ENCODE measurements at places on chromosomes 5 and 9.

- no peak for DNase-seq
Measured at GRCh38 chr9:29422438-29422837, 1849.2 kb upstream of the C9orf72 start.

- no peak for DNase-seq
Measured at GRCh38 chr5:79697222-79698170, 7.9 kb downstream of the CMYA5 start.

GRCh38 chr5:130189961-130190360, 285.7 kb downstream of the CHSY3 start:
- no peak for DNase-seq

- no peak for DNase-seq
Measured at GRCh38 chr5:138948471-138949222, 73.5 kb upstream of the LRRTM2 start.

GRCh38 chr9:87195306-87195705, 248.0 kb upstream of the GAS1 start:
- no peak for DNase-seq

DNA sequence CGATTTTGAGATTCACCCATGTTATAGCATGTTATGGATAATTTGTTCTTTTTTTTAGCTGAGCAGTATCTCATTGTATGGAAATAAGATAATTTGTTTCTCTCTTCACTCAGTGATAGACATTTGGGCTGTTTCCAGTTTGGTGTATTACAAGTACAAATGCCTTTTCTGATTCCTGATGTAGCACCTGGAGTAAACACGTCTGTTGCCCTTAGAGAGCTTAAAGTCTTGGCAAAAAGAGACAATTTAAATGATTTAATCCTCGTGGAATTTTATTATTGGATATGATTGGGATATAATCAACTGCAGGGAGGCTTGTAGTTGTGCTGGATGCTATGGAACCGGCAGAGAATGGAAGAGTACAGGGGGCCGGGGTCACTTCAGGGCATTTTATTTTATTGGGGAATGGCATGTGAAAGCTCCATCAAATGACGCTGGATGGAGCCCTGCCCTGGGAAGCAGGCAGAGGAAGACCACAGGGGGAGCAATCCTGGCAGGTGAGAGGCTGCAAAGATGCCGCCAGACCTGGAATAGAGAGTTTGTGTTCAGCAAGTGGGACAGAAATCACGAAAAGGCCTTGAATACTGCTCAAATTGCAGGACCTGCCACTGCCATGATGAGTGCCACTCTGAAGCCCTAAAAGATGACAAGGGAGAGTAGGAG, 31.0 kb upstream of the TGFBI start:
- DNase-seq = no peak

- DNase-seq = no peak
Measured at GRCh38 chr5:6805841-6806240, 92.6 kb downstream of the TENT4A start.

DNA sequence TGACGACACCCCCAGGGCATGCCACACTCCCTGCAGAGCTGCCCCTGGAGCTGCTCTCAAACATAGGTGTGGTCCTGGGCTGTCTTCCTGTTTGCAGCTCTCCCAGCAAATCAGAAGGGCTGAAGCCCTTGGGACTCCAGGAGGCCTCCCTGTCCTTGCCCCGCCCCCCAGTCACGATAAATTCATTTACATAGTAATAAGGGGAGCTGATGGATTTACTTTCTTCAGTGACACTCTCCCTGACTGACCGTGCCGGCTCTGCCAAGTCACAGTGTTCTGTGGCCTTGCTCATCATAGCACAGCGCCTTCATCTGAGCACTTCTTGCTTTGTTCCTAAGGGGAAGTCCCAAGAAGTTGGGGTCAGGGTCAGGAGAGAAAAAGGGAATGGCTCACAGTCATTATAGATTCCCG, 121.4 kb downstream of the ENC1 start:
- no peak for DNase-seq

- no peak for DNase-seq
Measured at GRCh38 chr5:81609810-81610375, 141.0 kb downstream of the SSBP2 start.

DNA sequence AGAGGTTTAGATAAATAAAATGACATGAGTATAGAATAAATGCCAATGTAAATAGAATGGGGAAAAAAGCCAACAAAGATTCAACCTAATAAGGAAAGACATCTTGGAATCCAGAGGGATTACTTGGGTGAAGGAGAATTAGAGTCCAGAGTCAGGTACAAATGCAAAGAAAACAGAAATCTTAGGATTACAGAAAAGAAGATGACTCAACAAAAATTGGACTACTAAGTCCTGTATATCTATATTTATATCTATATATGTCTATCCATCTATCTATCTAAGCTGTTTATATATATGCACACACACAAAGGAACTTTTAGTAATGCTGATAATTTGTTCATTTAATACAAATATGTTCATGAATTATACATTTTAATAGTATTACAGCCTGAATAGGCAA, 27.6 kb downstream of the FAM174A start:
- no peak for DNase-seq

GRCh38 chr9:128404560-128404959, 16.1 kb upstream of the CERCAM start:
- no peak for DNase-seq

GRCh38 chr5:15320871-15321270, 179.1 kb upstream of the FBXL7 start:
- DNase-seq = no peak

DNA sequence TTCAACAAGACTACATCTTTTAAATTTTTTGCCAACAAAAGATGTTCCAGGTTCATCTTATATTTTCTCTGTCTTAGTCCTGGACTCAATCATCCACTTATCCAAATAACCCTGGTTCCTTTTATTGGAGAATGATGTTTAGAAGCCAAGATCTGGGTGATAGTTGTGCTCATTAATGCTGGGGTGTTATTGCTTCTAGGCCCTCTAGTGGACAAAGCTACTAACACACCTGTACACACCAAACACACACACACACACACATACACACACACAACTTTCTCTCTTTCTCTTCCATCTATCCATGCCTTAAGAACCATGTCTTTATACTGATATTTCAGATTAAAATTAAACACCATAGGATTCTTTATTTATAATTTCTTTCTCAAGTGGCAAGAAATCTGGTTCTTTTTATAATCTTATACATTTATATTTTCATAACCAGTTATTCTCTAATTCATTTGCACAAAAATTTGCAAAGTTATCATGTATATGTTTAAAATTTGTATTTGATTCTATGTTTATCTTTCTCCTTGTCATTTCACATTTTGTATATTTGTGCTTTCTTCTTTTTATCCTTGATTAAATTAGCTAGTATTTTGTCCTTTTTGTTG, 179.1 kb upstream of the SMIM23 start:
- no peak for DNase-seq

- no peak for DNase-seq
Measured at GRCh38 chr5:5652181-5652580, 229.7 kb downstream of the ICE1 start.

GRCh38 chr5:136526791-136527190, 161.4 kb upstream of the TRPC7 start:
- DNase-seq = no peak

GRCh38 chr5:67672636-67673035, 476.0 kb upstream of the CD180 start:
- DNase-seq = no peak

DNA sequence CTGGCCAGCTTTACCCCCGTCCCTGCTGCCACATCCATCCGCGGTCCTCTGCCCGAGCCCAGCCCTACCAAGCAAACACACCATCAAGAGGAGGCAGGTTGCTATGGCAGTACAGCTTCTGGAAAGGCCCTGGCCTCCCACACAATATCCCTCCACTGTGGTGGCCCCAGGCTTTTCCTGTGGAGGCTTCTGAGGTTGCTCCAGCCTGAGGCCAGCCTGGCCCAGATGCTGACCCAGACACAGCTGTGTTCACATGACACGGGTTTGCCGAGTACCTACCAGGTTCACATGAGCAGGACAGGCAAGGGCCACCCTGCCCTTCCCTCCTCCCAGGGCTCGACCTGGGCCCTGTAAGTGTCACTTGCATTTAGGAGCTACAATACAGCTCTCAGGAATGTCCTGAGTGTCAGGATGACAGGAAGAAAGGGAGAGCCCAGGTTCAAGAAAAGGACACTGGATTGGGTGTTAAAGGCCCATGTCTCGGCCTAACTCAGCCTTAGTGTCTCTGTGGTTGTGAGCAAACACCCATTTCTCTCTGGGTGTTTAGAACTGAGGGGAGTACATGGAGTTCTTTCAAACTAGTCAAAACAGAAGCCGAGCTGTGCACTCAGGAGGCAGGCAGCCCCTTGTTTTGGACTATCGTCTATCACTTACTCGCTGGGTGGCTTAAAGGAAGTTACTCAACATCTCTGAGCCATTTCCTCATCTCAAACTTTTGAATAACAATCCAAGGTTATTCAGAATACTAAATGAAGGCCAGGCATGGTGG, 40.2 kb downstream of the NAIF1 start:
- DNase-seq = no peak

GRCh38 chr5:38529955-38530646, 26.3 kb downstream of the LIFR start:
- DNase-seq = no peak

DNA sequence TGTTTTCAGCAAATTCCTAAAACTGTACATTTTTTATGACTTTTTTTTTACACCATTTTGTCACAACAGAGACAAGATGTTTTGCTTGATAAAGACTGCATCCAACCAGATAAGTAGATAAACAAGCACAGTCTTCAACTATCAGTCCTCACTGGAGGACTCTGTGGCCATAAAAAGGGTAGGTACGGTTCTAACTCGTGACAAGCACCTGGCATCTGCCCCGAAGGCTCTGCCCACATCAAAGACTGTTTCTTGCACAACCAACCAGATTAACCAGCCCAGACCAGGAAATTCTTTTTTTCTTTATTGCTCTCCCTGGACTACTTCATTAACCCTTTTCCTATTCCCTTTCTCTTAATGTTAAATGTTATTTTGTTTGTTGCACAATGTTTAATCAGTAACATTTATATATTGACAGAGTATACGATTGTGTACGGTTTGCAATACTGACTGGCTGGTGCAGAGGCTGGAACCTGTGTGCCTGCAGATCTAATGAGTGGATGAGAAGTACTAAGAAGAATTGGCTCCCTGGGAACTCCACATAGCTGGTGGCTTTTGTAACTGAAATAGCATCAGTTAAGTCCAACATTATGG, 74.1 kb downstream of the SERINC5 start:
- no peak for DNase-seq

GRCh38 chr5:44329716-44330115, 59.5 kb downstream of the FGF10 start:
- DNase-seq = no peak

GRCh38 chr5:9187614-9188013, 358.3 kb downstream of the SEMA5A start:
- DNase-seq = no peak

Measured in esophagus squamous epithelium (tissue), 5 donors.